Memory B cell (primary cell): ENCODE measurements at places on chromosomes 1 and 21.

DNA sequence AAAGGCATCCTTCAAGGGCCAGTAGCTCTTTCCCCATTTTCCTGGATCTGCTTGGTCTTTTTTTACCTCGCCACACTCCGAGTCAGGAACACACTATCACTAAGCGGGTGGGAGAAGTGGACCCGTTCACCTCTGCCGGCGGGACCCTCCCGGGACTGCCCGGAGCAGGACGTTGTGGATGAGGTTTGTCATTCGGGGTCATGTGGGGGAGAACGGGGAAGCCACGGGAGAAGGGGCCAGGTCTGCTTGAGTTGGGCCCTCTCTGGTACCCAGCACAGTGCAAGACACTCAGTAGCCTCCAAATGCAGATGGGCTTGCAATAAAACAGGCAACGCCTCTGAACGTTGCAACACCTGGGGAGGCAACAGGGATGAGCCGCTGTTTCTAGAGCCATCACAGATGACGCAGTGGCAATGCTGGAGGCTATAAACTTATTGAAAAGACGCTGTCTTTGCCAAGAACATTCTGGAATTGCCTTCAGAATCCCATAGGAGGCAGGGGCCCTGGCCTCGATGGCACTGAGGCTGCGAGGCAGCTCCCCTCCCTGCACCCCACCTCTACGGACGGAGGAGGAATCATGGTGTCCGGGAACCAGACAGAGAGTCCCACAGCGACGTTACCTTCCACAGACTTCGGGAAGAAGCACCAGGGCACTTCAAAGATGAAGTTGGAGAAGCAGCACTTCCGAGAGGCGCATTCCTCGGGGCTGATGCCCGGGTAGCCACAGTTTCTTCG is 3.8 kb downstream of the TFF2 start:
- no peak for DNase-seq

GRCh38 chr21:16192902-16193301 is 463.1 kb downstream of the USP25 start:
- DNase-seq, result no peak

GRCh38 chr1:228867951-228868730 is 132.9 kb downstream of the RHOU start:
- DNase-seq, result no peak

GRCh38 chr1:197807739-197808453 is 32.6 kb upstream of the DENND1B start:
- DNase-seq, result no peak

DNA sequence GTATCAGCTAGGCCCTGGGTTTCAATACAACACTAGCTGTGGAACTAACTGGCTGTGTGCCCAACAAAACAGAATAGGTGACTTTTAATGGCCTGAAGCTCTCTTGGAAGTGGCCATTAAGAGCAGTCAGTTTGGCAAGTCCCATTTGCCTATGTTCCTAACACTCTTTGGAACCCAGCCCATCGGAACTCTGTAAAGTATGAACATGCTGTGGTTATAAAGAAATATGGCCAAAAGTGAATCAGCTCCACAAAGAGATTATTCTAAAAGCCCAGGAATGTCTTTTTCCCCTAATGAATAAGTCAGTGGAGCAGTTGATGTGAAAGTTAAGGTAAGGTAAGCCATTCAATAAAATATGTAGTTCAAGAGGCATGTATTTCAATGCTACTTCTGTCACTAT is 223.7 kb upstream of the ADAMTS5 start:
- DNase-seq, result no peak

GRCh38 chr1:9275567-9276034 is 17.1 kb upstream of the SPSB1 start:
- DNase-seq, result no peak

DNA sequence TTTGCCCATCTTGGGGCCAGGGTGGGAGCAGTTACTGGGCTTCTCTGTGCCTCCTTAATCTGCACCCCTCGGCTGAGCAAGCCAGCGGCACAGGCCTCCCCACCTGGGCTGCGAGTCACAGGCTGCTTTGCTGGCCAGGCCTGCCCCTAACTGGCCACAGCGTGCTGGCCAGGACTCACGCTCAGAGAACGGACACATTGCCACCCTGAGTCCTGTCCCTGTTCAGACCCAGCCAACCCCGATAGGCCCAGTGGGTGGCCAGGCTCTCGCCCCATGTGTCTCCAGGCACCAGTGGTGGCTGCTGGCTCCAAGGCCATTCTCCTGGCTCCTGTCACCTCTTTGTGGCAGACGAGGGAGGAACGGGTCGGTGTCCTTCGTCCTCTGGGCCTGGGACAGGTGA is 61.3 kb downstream of the MORN1 start:
- DNase-seq, result no peak

DNA sequence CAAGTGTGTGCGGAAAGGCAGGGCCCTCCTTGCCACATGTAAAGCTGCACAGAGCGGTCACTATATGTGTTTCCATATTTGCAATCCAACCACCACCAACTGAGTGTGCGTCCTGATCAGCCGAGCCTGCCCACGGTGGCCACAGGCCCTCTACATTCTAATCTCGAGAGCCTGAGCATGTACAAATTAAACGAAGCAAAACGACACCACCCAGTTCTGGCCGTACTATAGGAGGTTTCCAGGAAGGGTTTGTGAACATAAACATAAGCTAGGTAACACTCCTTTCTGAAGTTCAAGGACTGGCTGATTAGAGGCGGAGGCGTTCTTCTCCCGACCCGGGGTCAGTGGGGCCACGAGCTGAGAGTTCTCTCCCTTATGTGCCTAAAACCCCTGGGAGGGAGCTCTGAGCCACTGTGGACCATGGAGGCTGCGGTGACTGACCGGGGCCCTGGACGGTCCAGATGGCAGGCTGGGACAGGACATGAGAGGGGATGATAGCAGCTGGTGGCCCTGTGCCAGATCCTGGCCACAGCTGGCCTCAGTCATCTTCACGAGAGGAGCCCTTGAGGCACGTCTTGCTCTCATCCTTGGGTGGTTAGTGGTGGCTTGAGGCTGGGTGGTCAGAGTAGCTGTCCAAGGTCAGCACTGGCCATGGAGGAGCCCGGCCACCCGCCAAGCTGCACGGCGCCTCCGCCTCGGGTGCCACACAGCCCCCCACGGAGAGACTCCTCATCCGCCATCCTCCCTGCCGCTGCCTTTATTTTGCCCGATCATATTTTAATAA is 39.1 kb upstream of the TRAPPC10 start:
- no peak for DNase-seq

GRCh38 chr1:182235952-182236650 is 155.5 kb downstream of the GLUL start:
- DNase-seq, result no peak

GRCh38 chr1:170619241-170620028 is 44.5 kb upstream of the PRRX1 start:
- DNase-seq, result no peak

DNA sequence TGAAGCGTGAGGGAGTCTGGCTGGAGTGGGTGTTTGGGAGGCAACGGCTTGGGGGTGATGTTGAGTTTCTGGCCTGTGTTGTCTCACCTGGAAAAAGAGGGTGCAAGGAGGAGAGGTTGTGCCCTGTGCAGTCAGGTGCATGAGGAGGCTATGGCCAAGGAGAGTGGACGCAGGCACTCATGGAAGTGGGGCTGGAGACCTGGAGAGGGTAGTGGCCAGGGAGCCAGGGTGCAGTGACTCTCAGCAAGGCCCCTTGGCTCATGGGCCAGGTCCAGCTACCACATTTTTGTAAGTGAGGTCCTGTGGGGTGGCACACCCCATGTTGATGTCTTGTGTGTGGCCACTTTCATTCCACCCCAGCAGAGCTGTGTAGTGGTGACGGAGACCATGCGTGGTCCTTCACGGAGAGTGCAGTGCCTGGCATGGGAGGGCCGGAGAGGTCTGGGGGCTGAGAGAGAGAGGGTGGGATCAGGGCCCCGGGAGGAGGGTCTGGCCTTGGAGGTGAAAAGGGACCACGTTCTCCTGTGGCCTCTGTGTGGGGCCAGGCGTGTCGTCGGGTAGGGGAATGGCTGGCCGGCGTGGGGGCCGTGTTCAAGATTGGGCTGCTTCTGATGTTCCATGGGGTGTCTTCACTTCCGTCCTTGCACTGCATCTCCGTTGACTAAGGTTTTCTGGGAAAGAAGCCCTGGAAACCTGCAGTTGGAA is 6.1 kb downstream of the SNAP47 start:
- no peak for DNase-seq

- no peak for DNase-seq
These were observed 99.1 kb downstream of the CLEC20A start for GRCh38 chr1:178397678-178398077.

GRCh38 chr1:243378669-243379068 is 122.8 kb downstream of the SDCCAG8 start:
- DNase-seq, result no peak

GRCh38 chr1:54428837-54429518 is 22.8 kb upstream of the SSBP3 start:
- no peak for DNase-seq

DNA sequence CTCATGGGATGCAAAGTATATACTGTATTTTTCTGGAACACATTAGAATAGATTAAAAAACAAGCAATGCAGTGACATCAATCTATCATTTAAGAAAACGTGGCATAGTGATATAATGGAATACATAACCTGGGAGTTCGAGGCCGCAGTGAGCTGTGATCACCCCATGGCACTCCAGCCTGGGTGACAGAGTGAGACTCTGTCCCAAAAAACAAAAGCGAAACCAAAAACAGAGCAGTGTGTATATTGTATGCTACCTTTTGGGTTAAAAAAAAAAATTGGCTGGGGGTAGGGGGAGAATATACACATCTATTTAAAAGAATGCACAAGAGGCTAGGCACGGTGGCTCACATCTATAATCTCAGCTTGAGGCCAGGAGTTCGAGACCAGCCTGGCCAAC is 13.5 kb downstream of the SLC2A1 start:
- peak; percentile 8 for DNase-seq

GRCh38 chr1:220385158-220385557 is 112.9 kb upstream of the RAB3GAP2 start:
- no peak for DNase-seq
